ENCODE measurements at places on chromosomes 1 and 21.

- DNase-seq, result no peak
Measured at GRCh38 chr1:67166196-67166595, at the start of gene IL23R. IL23R (plus strand) TSS chr1:67166454; CDS start chr1:67168121, 1,667 bp downstream.

DNA sequence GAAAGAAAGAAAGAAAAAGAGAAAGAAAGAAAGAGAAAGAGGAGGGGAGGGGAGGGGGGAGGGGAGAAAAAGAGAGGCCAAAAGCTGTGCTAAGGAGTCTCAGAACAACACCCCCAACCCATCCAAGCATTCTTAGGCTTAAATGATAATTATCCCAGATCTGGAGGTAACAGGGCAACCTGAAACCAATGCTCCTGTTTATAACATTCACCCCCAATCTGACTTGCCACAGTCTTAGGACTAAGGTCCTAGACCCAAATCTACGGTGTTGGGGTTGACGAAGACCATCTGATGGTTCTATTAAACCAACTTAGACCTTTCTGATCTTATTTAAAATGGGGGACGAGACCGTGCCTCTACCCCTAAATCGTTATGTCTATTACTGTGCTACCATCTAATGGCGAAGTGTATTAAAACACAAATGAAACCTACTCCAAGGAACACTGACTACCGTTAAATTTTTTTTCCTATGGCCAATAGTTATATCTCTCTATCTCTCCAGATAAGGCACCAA is 119.3 kb upstream of the CDC42BPA start:
- no peak for DNase-seq

DNA sequence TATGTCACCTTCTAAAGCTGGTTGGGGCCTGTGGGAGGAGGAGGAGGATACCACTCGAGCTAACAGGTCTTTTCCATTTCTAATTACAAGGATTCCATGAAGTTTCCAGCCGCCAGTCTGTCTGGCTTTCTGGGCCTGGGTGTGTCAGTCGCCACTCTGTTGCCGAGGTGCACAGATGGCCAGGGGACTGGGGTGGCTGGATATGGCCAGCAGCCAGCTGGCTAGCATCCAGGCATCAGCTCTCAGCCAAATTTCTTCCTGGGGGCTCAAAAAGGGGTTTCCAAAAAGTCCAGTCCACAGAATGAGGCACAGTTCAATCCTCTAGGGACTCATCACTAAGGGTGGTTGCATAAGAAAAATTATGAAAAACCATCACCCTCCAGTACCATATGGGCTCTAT is 32.4 kb downstream of the ITPKB start:
- DNase-seq, result no peak

GRCh38 chr1:192941722-192942411 is 117.3 kb downstream of the UCHL5 start:
- DNase-seq, result no peak

GRCh38 chr21:29637134-29637533 is 302.7 kb downstream of the GRIK1 start:
- no peak for DNase-seq

GRCh38 chr1:46183926-46184557 is 7.8 kb upstream of the P3R3URF start:
- DNase-seq, result no peak

GRCh38 chr1:202661136-202661845 is 49.0 kb downstream of the SYT2 start:
- no peak for DNase-seq

- DNase-seq, result no peak
Measured at GRCh38 chr1:202416641-202417040, 68.1 kb downstream of the PPP1R12B start.

DNA sequence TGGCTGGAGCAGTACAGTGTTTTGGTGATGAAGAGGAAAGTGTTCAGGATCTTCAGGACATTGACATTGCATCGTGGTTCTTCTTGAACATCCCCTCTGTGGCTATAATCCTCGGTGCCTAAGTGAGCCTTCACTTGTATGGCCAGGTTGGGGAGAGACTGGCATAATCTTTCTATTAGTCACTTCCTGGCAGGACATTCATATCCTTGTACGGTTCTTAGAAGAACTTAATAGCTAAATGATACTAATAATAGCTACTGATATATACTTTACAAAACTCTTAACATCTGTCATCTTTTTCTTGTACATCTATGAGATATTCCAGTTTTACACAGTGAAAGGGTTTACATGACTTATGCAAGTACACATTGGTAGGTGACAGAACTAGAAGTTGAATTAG is 35.8 kb downstream of the CELF3 start:
- DNase-seq, result peak; percentile 37

- DNase-seq, result no peak
Measured at GRCh38 chr1:156882543-156882942, 11.0 kb upstream of the PEAR1 start.

- DNase-seq, result no peak
Measured at GRCh38 chr1:228958741-228959140, 223.5 kb downstream of the RHOU start.

DNA sequence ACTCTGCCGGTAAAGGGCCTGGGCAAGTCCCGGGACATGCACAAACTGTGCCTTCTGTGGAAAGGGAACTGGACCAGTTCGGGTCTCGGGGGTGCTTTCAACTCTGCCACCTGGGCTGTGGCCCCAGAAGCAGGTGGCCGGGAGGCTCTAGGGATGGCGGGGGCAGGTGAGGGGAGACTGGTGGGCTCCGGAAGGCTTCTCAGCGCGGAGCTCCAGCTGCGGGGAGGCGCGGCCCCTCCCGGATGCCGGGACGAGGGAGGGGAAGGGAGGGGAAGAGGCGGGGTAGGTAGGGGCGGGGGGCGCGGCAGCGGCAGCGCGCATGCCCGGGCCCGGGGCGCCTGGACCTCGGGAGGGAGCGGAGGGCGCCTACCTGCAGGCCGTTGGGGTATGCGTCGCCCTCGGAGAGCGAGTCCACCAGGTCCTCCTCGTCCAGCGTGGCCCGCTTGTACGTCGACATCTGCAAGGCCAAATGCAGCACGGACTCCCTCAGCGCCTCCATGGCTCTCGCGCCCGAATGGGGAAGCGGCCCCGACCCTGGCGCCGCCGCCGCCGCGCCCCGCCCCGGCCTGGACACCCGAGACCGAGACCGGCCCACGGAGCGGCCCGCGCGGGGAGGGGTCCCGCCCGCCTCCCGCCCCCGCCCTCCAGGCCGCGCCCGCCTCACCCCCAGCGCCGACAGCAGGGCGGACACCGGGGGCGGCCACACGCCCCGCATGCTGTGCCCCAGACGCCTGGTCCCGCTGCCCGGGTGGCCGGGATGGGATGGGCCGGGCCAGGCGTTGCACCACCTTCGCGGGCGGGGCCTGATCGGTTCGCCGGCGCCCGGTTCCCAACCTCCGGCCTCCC is at the start of gene ECE1:
Gene ECE1 (minus strand): TSS at position 764 of the 846 bp plus-strand sequence. CDS start 49 bp downstream, at position 715.
- no peak for DNase-seq

- no peak for DNase-seq
Measured at GRCh38 chr1:244254467-244254866, 197.2 kb downstream of the ADSS2 start.

DNA sequence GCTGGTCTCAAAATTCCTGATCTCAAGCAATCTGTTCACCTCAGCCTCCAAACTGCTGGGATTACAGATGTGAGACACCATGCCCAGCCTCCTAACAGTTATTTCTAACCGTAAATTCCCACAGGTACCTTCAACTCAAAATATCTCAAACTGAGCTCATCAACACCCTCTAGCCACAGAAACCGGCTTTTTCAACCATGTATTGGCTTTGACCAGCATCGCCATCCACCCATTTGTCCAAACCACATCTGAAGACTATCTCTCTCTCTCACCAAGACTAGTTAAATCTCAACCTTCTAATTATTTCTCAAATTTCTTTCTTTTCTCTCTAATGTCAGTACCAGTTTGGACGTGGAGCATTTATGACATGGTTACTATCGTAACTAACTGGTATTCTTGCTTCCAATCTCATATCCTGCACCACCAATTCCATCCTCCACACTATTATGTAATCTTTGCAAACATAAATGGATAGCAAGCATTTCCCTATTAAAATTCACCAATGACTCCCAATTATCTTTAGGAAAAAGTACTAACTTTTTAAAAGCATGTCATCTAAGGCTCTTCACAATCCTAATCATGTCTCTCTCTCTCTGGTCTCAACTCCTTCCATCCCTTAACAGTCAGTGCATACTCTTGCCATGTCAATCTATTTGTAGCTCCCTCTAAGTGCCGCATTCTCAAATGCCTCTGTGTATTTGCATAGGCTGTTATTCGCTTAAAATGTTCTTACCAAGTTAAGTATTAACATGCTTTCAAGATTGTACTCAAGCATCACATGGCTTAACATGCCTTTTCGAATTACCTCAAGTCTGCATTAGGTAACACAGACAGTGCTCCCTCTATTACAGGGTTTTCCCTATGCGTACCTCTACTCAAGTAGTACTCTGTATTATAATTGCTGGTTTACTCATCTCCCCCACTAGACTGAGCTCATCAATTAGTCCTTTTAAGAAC is 18.1 kb downstream of the RSBN1 start:
- DNase-seq, result no peak

- DNase-seq, result peak; percentile 57
Measured at GRCh38 chr1:8343464-8344001, 25.6 kb downstream of the SLC45A1 start.

DNA sequence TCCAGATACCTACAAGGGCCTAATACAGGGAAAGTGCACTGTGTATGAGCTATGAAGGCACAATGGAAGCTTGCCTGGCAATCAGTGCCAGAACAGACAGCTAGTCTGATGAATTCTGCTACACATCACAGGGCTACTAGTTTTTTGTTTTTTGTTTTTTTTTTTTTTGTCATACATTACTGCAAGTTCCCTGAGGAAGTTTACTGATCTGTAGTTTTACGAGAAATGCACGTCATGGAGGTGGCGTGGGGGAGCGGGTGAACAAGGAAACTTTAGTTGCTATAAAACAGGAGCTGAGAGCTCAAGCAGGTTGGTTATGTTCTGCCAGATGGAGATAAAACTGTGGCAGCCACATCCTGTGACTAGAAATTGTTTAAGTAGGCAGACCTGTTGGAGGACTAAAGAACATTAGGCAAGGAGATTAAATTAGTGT is 17.7 kb downstream of the PTPRC start:
- peak; percentile 97 for DNase-seq

DNA sequence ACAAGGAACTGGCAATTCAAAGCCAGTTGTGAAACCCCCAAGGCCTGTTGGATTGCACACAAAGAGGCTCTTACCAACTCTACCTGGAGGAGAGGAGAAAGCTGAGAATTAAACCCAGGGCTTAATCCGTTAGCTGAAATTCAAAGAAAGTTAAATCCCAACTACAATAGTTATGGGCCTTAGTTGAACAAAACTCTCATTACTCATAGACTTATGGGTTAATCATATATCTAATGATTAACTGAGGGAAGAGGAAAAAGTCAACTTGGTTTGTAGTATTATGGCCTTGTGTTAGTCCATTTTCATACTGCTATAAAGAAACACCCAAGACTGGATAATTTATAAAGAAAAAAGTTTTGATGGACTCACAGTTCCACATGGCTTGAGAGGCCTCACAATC is 838.2 kb upstream of the ADGRL2 start:
- no peak for DNase-seq

DNA sequence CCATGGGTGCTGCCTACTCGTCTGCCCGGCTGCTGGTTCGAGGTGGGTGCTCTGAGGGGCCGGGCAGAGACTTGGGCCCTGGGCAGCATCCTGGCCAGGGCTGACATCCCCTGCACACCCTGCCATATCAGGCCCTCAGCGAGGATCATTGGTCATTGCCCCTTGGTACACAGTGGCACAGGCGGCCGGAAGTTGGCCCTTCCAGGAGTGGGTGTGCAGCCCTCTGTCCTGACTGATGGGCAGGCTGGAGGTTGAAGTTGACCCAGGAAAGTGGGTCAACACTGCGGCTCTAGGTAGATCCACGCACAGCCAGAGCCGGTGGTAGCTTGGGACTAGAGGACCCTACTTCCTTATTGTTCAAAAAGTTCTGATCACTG is 72.9 kb downstream of the TRIM11 start:
- no peak for DNase-seq

- DNase-seq, result peak; percentile 32
Measured at GRCh38 chr1:226608699-226609505, 60.3 kb downstream of the STUM start.

- DNase-seq, result no peak
Measured at GRCh38 chr1:180927841-180928240, 15.1 kb downstream of the KIAA1614 start.

DNA sequence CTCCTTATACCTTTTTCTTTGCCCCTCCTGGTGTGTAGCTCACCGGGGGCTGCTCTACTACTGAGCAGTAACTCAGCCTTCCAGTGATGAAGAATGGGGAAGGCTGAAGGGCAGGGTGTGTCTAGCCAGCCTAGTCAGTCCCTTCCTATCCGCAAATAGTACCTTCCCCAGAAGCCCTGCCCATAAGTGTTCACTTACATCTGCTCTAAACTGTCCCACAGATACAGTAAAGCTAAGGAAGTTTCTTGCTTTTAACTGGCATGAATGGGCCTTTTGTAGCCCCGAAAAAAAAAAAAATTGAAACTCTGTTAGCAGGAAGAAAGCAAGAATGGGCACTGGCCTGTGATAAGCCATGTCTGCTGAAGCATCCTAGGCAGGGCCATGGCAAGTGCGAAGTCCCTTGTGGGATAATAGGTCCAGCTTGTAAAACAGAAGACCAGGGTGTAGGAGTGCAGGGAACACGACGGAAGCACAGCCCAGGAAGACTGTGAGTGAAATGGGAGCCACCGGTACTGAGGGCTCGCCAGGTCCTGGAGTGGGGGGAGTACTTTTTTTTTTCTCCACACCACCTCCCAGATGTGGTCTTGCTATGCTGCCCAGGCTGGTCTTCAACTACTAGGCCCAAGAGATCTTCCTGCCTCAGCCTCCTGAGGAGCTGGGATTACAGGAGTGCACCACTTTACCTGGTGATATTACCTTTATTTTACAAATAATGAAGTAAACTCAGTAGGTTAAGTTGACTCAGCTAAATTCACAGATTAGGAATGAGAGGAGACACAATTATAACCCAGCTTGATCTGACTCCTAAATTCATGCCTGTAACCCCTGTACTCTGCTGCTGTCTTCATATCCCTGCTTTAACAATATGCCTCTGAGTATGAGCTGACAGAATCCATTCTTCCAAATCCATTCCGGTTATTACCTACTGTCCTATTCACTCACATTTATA is 347.5 kb downstream of the SMYD3 start:
- no peak for DNase-seq

GRCh38 chr1:233020426-233020825 is 70.0 kb downstream of the NTPCR start:
- DNase-seq, result no peak

DNA sequence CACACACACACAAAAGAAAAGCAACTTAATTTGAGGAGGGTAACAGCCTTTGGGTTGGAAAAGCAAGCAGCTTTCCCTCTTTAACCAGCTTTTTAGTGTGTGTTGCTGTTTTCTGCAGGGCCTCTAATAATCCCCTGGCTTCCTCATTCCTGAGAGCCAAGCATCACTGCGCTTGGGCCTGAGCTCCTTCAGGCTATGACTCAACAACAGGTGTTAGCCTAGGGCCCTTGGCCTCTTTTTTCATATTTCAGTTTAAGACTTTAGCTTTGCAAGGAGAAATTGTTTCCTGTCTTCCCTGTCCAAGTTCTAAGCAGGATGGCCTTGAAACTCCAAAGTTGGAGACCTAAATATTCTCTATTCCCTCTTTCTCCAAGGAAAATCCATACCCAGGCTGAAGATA is 26.2 kb upstream of the SNX27 start:
- DNase-seq, result no peak

Data from LNCaP clone FGC (cell line).